Activated naive CD8-positive, alpha-beta T cell treated with anti-CD3 and anti-CD28 coated beads for 36 hours (primary cell): ENCODE measurements at places on chromosomes 16 and 17.

- peak; percentile 20 for DNase-seq
Measured at GRCh38 chr17:10063730-10064241, 134.6 kb downstream of the GAS7 start.

GRCh38 chr17:6506679-6507231 lies 49.6 kb downstream of the PITPNM3 start:
- no peak for DNase-seq

DNA sequence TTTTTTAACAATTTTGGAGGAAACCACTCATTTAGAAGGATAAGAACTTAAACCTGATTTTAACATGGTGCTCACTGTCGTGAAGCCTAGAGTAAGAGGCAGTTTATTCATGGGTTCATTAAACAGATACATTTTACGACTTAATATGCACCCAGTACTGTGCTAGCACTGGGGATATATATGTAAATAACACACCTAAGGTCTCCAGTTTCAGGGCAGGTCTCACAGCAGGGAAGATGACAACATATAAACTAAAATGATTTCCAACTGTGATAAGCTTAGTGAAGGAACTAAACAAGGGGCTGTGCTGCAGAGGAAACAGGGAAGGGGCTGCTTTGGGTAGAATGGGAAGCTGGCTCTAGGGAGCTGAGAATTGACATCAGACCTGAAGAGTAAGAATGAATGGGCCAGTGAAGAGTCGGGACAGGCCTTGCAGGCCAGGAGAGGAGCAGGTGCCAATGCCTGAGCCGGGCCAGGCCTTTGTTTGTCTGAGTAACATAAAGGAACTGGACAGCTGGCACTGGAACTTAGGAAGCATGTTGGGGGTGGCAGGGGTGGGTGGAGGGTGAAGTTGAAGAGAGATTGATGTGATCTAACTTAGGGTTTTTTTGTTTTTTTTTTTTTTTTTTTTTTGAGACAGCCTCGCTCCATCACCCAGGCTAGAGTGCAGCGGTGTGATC lies 12.1 kb downstream of the NT5M start:
- DNase-seq = no peak

DNA sequence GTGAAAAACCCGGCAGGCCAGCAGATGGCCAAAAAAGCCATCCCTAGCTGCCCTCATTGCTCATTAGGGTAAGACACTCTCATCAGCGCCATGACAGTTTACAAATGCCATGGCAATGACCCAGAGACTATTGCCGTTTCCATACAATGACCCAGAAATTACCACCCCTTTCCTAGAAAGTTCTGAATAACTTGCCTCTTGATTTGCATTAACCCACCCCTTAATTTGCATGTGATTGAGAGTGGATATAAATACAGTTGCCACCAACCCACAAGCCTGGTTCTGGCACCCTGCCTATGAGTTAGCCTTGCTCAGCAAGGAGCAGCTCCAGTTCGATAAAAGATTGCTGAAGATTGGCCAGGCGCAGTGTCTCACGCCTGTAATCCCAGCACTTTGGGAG lies 16.1 kb upstream of the C16orf54 start:
- no peak for DNase-seq

DNA sequence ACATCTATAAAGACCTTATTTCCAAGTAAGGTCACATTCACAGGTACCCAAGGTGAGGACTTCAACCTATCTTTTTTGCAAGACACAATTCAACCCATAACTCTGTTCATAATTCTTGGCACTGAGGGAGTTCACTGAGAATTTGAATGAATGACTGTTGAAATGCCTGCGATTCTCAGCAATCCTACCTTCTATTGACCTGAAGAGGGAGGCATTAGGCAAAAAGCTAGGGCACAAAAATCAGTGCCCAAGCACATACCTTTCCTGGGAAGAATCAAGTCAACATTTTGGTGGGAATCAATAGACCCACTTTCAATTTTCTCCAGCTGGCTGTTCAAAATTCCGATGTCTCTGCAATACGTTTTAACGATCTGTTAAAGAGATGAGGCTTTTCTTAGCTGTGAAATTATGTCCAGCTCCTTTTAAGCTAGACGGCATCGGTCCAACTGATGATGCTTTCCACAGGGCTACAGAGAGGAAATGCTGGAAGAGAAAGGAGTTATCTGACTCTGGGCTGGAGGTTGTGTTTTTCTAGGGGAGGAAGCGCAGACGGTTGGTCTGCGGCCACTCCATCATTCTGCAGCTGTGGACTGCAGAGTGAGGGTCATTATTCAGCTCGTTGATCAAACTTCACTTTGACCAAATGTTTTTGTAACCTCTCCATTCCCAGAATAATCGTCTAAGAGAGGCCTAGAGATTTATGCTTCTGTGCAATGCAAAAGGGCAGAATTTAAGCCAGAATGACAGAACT lies 25.2 kb downstream of the BCO1 start:
- no peak for DNase-seq

DNA sequence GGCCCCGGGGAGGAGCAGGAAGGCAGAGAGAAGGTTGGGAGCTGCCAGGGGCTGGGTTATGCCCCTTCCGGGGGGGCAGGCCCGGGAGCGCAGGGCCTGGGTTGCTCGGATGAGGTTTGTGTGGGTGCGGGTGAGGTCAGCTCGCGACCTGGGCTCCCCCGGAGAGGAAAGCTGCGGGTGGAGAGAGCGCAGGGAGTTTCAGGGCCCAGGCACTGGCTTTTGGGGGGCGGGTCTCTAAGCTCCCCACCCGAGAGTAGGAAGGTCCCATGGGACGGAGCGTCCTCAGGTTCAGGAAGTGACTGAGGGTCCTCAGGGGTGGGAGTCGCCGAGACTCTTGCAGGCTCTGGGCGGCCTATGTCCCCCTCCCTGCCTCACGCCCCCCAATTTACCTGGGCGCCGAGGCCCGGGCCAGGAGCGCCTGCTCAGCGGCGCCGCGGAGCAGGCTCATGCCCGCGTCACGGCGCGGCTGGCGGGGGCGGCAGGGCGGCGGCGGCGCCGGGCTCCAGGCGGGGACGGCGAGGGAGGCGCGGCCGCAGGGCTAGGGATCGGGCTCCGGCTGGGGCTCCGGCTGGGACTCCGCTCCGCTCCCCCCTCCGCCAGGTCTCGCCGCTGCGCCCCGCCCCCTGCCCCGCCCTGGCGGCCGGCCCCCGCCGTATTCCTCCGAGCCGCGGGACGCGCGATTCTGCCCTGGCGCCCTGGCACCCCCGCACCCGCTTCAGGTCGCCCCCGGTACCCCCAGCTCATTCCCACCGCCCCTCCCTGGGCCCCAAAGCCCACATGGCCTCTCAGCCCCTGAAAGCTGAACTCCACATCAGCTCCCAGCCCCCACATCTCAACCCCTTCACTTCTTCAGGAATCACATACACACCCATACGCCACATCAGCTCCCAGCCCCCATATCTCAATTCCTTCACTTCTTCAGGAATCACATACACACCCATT lies at the start of gene DOK4:
DOK4 (minus strand) TSS at position 578 of the 942 bp plus-strand sequence. CDS start 6,986 bp downstream, outside the sequence.
- peak; percentile 86 for DNase-seq

GRCh38 chr17:47120521-47121095 lies 68.5 kb downstream of the CDC27 start:
- no peak for DNase-seq

GRCh38 chr16:7914748-7915147 lies 582.1 kb downstream of the RBFOX1 start:
- DNase-seq = no peak

DNA sequence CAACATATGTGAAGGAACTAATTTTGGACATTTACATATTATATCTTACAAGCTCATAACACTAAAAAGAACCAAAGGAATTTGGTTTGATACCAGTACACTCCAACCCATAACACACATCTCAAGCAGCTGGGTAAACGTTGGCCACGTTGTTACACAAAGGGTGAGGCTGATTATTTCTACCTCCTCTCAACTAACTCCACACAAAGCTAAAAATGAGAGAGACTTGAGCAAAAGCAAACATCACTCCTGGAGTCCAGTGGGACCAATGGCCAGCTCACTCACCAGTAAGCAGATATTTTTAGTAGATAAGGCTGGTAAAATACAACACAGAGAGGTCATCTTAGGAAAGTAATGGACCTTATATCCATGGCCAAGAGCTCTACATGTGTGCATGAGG lies 207.6 kb downstream of the MRTFB start:
- no peak for DNase-seq

GRCh38 chr17:38459567-38459966 lies 31.3 kb downstream of the ARHGAP23 start:
- no peak for DNase-seq

DNA sequence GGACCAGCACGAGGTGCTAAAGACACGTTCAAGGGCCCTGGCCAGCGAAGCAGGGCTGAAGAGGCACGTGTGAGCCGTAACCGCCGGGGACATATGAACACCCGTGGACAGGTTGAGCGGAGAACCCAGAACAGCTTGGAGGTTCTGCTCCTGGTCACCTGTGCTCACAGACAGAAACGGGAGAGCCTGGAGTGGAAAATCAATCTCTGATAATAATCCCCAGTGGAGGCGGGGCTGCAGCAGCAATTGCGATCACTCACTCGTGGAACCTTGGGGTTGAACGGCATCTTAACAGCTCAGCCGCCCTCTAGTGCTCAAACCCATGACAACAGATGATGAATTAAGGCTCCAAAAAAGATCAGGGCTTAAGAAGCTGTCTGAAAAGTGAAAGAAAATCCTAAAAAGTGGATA lies 25.6 kb downstream of the WIPI1 start:
- DNase-seq = peak; percentile 23

DNA sequence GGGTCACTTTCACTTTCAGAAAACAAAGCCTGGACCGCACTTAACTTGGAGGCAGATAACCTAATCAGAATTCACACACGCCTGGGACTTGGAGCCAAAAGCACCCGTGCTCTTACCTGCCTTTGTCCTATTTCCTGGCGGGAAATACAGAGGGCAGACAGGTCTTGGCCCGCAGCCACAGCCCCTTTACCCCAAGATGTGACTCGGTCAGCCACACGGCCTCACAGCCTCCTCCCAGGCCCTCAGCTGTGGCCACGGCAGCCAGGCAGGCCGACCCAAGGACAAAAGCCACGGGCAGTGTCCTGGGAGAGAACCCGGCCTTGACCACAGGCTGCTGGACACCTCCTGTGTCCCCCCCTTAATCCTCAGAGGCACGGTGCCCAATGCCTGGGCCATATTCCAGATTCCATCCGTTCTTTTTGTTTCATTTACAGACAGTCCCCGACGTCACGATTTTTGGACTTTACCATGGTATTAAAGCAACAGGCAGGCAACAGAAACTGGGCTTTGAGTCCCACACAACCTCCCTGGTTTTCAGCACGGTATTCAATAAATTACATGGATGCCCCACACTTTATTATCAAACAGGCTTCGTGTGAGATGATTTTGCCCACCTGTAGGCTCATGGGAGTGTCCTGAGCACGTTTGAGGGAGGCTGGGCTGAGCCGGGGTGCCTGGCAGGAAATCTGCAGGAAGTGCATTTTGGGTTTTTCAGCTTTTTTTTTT lies 30.1 kb upstream of the GAA start:
- DNase-seq = no peak

DNA sequence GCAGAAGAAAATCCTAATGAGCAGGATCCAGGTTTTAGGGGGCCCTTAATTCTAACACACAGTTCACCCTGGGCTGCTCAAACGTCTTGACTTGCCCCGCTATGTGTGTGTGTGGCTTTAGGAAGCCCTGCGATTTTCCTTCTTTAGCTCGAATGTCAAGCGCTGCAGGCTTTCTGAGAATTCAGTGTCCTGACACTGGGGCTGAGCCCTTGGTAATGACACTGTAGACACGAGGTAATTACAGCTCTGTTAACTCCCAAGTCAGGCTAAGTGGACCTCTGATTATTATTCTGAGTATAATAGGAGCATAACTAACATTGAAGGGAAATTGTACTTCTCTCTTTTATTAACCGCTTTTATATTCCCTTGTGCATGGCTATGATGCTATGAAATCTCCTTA lies 202.1 kb downstream of the RBFOX1 start:
- DNase-seq = no peak

DNA sequence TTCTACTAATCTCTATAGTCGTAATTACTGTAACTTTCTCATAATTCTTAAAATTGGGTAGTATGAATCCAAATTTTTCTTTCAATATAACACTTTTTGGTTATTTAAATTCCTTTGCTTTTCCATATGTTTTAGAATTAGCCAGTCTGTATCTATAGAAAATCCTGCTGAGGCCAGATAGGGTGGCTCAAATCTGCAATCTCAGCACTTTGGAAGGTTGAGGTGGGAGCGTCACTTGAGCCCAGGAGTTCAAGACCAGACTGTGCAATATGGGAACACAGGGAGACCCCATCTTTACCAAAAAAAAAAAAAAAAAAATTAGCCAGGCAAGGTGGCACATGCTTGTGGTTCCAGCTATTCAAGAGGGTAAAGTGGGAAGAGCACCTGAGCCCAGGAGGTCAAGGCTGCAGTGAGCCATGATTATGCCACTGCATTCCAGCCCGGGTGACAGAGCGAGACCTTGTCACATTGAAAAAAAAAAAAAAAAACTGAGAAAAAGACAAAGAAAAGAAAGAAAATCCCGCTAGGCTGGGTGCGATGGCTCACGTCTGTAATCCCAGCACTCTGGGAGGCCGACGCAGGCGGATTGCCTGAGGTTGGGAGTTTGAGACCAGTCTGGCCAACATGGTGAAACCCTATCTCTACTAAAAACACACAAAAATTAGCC lies 9.3 kb downstream of the TERF2 start:
- no peak for DNase-seq

DNA sequence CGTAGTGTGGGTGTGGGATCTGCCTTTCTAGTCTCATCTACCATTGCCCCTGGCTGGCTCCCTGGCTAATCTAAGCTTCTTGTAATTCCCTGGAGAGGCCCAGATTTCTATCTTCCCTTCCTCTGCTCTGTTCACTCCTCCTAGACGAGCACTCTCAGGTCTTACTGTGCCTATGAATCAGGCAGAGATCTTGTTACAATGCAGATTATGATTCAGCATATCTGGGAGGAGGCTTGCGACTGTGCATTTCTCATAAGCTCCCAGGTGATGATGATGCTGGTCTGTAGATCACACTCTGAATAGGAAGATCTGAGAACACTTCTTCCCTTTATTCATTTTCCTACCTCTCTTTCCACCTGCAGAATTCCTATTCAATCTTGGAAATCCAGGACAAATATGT lies 200.1 kb downstream of the CBLN1 start:
- no peak for DNase-seq

DNA sequence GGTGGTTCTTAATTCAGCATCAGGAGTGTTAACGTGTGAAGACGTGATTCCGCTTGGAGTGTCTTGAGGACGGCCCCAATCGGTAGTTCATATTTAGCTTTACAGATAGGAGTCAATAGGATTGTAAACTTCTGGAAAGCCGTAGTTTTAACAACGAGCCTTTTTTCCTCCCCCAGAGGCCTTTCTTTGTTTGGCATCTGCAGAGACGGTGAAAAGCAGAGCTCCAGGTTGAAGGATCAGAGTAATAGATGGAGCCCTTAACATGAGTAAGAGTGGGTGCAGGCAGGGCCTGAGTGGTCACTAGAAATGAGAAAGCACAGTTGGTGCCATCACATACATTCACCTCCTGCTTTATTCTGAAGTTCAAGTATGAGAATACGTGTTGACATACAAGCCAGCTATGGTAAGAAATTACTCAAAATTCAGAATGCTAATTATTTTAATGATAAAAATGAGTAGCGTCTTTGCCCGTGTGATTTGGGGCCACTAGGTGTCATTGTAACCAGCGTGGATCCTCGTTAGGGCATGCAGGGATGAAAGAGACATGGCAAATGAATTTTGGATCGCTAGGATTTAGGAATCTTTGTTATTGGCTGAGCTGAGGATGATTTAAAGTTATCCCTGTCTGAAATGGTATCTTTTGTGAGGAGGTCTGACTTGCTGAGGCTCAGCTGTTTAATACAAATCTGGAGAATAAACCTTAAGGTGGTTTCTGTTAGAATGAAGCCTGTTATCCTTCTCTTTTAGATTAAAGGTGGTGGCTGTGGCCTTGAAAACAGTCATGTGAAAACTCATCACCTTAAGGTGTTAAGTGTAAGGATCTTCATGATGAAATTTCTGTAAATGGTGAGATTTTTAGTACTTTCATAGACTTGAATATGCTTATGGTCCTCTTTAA lies 18.6 kb downstream of the PRCD start:
- no peak for DNase-seq
